ENCODE measurements at places on chromosomes 13 and 19.

DNA sequence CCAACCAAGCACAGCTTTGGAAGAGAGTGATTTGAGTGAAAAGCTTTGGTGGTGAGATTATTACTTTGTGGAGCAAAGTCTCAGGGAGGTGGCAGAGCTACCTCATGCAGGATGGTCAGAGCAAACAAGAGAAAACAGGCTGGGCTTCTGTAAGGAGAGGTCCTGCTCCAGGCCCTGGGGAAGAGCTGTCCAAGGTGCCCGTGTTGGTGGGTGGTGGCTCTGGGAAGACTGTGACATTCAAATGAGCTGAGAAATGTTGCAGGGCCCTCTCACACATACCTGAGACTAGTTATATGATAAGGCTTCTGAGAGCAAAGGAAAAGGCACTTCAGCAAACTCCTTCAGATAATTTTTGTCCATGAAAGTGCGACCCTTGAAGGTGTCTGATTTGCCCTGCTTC lies 205.5 kb upstream of the SOX21 start:
- no peak for DNase-seq

DNA sequence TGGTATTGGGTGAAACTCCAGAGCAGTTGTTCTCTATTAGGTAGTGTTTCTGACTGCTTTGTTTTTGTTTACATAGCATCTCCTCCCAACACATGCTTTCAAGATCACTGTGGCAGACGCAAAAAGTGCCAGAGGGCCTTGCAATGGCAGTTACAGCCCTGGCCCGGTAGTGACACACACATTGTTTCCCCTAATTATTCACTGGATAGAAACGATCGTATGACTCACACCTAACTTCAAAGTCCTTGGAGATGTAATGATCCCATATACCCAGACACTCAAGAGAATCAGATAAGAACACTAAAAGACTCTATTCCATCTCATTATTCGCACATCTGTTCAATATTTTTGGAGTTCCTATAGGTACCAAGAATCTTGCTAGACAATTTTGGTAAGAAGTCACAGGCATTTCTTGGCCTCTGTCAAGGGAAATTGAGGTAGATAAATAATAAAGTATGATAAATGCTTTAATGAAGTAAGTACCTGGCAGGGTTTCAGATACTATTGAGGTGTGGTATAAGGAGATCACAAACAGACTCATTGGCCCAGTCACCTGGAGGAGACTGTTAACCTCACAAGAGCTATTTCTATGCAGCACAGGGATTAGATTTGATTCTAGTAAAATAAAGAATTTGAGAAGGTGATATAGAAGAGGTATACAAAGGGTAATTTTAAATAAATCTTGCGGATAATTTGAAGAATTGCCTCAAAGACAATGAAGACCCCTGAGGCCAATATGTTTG lies 485.3 kb downstream of the SLITRK6 start:
- no peak for DNase-seq

DNA sequence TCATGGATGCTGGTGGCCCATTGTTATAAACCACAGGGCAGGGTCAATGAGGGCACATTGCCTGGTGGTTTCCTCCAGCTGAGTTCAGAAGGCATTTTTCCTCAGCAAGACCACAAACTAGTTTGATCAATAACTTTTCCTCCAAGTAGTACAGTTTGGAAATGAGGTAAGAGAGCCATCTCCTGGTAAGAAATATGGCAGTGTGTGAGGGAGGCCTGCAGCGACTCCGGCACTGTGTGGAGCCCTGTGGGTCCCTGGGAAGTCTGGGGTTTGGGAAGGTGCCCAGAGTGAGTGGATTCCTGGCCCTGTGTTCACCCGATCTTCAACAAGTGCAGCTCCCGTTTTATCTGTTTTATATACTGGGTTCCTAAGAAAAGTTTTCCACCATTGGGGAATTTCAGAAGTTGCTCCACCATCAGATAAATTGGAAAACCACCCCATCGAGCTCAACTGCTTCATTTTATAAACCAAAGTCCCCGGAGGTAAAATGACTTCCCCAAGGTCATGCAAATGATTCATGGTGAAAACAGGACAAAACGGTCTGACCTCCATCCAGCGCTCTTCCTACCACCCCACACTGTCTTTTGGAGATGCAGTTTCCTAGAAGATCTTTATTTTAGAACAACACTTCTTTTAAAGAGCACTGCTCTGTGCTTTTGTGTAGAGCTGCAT lies 148.4 kb downstream of the KATNAL1 start:
- DNase-seq, result no peak

- no peak for DNase-seq
Measured at GRCh38 chr13:21511849-21512248, 52.7 kb upstream of the ZDHHC20 start.

DNA sequence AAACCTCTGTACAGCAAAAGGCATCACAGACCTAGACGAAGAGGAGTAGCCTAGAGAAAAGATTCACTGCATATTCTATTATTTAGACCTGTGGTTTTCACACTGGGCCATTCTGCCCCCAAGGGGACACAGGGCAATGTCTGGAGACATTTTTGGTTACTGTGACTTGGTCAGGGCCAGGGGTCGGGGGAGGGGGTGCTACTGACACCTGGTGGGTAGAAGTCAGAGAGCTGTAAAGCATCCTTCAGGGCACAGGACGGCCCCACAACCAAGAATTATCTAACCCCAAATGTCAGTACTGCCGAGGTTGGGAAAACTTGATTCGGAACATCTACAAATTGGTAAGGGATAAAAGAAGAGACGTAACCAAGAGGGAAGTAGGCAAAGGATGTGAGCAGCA lies 11.3 kb downstream of the ELAVL1 start:
- DNase-seq, result no peak

DNA sequence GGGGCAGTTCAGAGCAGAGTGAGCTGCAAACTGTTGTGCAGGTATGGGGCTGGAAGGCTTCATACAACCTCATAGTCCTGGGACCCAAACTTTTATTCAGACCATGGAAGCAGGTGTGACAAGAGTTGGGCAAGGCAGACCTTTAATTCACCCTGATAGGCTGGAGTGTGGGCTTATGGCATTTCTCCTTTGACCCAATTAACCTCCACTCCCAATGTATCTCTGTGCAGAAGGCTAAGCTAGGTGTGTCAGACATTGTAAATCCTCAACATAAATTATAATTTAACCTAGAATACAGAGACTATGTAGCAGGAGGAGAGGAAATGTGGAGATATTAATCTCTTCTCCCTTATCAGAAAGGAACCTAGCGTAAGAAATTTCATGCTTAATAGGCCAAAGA lies 12.2 kb upstream of the OR10H2 start:
- DNase-seq, result no peak

DNA sequence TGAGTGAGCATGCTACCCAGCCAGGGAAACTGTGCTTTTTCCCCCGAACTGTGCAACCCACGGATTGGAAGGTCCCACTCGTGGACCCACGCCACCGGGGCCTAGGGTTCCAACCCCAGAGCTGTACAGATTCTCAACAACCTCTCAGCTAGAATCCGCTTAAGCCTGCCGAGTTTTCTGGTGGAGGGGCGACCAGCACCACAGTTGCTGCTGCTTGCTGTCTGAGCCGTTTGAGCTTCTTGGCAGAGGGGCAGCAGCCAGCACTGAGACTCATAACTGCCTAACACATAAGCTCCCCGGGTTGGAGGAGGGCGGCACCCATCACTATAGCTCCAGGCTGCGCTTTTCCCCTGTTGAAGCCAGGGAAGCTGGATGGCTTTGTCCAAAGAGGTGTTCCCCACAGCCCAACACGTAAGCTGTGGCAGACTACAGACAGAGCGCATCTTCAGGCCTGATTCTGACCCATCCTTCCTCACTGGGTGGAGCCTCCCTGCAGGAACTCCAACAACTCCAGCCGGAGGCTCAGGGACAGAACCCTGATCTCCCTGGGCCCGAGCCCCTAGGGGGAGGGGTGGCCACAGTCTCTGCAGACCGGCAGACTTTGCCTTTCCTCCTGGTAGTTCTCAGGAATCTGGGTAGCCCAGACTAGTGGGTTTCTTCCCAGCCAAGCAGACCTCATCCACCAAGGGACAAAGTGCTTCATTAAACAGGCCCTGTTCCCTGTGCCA lies 871.6 kb downstream of the SLITRK6 start:
- DNase-seq, result no peak

- no peak for DNase-seq
Measured at GRCh38 chr19:4814625-4815425, 16.7 kb downstream of the TICAM1 start.

DNA sequence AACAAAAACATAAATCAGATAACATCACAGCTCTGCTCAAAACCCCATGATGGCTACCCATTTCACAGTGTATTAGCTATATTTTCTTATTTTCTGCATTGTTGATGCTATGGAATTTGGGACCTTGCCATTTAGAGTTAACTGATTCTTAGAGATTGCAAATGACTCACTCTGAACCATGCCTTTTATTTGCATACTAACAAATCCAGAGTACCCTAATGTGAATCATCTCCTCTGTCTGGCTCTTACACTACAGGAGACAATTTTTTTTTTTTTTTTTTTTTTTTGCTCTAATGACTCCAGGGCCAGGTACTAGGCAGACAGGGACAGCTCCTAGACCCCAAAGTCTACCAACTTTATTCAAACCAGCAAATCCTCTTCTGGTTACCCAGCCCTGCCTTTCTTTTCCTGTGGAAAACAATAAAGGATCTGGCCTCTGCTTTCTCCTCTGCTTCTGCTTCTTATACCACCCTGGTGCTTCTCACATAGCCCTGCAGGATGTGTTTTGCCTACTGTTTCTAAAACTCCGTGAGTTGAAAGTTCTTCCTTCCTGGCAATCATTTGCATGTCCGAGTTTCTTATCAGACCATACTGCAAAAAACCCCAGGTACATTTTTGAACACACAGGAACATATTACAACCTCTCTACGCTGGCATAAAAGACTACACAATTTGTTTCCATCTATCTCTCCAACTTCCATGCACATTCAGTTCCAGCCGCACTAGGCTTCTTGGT lies 10.6 kb upstream of the ZNF460 start:
- no peak for DNase-seq

DNA sequence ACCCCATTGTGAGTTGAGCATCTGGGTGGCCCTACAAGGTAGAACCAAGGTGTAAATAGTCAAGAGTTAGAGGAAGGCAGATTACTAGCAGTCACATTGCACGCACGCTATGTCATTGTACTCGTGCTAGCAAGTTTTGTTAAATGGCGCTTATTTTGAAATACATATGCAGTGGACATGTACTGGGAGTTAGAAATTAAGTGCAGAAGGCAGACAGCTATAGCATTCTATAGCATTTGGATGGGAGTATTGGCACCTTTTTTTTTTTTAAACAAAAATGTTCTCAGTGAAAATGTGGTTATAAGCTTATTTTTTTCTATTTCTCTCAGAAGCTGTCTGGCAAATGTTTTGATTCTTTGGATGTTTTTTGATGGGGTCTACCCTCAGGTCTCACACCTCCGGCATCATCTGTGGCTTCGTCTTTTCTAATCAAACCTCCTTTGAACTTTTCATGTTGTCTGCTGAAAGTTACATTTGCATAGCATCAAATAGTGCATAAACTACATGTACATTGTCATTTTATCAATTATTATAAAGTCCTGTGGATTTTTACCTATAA lies 68.1 kb downstream of the ARHGEF7 start:
- DNase-seq, result no peak

DNA sequence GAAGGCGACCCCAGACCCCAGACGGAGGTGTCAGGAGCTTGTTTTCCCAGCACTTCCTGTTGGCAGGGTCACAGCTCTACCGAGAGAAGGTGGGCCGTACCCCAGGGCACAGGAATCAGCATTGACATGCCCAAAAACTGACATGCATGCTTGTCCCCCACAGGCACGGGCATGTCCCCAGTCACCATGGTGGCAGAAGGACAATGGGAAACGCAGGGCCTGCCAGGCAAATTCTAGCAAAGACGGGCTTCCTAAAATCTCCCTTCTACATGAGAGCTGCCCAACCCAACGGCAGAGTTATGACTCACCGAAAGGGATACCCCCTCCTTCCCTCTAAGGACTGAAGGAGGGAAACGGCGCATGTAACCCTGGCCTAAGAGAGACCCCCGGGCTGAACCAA lies 18.5 kb downstream of the TSHZ3 start:
- no peak for DNase-seq

DNA sequence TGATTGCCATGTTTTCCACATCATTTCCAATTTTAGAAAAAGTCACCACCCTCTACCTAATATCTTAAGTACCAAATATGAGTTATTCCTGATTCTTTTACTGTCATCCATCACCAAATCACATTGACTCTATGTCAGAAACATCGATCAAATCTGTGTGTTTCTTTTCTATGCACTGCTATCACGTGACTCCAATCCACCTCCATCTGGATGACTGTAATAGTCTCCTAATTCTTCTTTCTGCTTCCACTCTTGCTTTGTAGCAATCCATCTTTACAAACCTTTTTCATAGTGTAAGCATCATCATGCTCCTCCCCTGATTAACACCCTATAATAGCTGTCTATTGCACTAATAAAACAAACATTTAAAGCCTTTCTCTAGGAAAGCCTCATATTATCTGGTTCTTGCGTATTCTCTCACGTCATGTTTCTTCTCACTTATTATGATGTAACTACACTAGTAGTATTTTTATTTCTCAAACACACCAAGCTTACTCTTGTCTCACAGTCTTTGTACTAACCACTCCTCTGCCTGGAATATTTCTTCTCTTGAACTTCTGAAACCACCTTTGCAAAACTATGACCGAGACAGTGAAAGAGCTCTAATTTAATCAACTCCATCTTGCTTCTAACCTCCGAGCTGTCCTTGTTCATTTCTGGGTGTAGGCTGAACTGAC lies 10.7 kb upstream of the FPR3 start:
- DNase-seq, result no peak

- no peak for DNase-seq
Measured at GRCh38 chr19:55382522-55383054, 1.5 kb downstream of the TMEM238 start.

GRCh38 chr19:4445963-4446703 lies 11.5 kb downstream of the UBXN6 start:
- DNase-seq, result no peak

GRCh38 chr19:5154799-5155426 lies 185.7 kb downstream of the PTPRS start:
- DNase-seq, result no peak

DNA sequence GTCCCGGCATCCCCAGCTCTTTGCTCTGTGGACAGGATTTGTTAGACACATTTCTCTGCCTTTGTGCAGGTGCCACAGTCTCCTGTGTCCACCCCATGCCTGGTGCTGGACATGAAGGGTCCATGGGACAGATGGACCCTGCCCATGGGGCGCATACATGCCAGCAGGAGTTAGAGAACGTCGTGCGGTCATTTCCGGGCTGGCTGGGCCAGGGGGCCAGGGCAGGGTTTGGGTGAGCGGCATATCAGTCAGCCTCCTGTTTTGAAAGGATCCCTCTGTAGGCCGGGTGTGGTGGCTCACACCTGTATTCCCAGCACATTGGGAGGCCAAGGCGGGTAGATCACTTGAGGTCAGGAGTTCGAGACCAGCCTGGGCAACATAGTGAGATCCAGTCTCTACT lies 11.0 kb downstream of the KLHL26 start:
- DNase-seq, result no peak

Measured in activated CD8-positive, alpha-beta memory T cell treated with anti-CD3 and anti-CD28 coated beads for 4 hours (primary cell).